ENCODE measurements at places on chromosomes 3 and 15. TPM values are rescaled to one million over a fixed set of nuclear protein-coding genes. Genes with fewer than 3 reads are reported as not detected.

- H3K27ac ChIP-seq: no peak overlapping the region
- H3K4me1 ChIP-seq: no peaks in the 10 kb centered on the region
- no peaks in the 10 kb centered on the region for H3K36me3 ChIP-seq
- H3K4me3 ChIP-seq: no peak overlapping the region
Observed at GRCh38 chr3:187025656-187026316, 95.5 kb downstream of the ST6GAL1 start.

- H3K36me3 ChIP-seq: peaks cover 26% of the 10 kb centered on the region
- DNase-seq: no peak
- no peak overlapping the region for H3K4me3 ChIP-seq
- peaks cover 53% of the 10 kb centered on the region for H3K4me1 ChIP-seq
Observed at GRCh38 chr15:68789534-68790241, 31.0 kb downstream of the ANP32A start.

DNA sequence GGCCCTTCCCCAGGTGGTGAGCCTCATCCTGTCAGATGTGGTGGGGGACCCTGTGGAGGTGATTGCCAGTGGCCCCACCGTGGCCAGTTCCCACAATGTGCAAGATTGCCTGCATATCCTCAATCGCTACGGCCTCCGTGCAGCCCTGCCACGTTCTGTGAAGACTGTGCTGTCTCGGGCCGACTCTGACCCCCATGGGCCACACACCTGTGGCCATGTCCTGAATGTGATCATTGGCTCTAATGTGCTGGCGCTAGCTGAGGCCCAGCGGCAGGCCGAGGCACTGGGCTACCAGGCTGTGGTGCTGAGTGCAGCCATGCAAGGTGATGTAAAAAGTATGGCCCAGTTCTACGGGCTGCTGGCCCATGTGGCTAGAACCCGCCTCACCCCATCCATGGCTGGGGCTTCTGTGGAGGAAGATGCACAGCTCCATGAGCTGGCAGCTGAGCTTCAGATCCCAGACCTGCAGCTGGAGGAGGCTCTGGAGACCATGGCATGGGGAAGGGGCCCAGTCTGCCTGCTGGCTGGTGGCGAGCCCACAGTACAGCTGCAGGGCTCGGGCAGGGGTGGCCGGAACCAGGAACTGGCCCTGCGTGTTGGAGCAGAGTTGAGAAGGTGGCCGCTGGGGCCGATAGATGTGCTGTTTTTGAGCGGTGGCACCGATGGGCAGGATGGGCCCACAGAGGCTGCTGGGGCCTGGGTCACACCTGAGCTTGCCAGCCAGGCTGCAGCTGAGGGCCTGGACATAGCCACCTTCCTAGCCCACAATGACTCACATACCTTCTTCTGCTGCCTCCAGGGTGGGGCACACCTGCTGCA is 4.8 kb downstream of the GLYCTK start:
- no peak for DNase-seq
- H3K27me3 ChIP-seq: no peaks in the 10 kb centered on the region
- no peak overlapping the region for H3K4me3 ChIP-seq
- H3K36me3 ChIP-seq: peaks cover 29% of the 10 kb centered on the region
- H3K4me1 ChIP-seq: peaks cover 26% of the 10 kb centered on the region
- no peak overlapping the region for H3K27ac ChIP-seq

DNA sequence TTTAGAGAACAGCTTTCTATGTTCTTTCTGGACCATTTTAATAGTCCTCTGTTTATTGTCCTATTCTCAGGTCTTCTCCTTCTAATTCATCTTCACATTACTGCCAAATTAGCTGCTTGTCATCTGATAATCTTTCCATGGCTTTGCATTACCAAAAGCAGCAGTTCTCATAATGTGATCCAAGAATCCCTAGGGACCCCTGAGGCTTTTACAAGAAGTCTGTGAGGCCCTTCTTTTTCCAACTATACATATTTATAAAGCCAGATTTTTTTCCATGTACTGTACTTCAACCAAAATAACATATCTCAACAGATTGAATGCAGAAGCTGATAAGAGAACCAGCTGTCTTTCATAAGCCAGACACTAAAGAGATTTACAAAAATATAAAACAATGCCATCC is 162.5 kb upstream of the BFSP2 start:
- H3K27ac ChIP-seq: no peak overlapping the region
- H3K4me1 ChIP-seq: no peaks in the 10 kb centered on the region
- peaks cover 50% of the 10 kb centered on the region for H3K27me3 ChIP-seq
- H3K4me3 ChIP-seq: no peak overlapping the region

DNA sequence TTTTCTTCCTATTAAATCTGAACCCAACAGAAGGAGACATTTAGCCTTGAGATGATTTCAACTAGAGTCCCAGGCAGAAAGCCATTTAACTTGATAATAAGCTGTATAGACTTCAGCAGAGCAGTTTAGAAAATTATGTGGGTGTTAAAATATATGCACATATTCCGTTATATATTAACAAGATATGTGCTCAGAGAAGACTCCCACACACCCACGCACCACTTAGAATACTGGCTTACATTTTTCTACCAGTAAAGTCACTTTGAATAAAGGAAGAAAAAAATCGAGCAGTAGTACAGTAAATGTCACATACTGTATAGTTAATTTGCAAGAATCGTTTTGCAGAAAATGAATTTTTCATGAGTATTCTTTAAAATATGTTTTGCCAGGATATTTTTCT is 599.3 kb downstream of the FGF12 start:
- no peak overlapping the region for H3K4me3 ChIP-seq
- no peaks in the 10 kb centered on the region for H3K27me3 ChIP-seq
- H3K36me3 ChIP-seq: no peaks in the 10 kb centered on the region
- H3K27ac ChIP-seq: no peak overlapping the region

DNA sequence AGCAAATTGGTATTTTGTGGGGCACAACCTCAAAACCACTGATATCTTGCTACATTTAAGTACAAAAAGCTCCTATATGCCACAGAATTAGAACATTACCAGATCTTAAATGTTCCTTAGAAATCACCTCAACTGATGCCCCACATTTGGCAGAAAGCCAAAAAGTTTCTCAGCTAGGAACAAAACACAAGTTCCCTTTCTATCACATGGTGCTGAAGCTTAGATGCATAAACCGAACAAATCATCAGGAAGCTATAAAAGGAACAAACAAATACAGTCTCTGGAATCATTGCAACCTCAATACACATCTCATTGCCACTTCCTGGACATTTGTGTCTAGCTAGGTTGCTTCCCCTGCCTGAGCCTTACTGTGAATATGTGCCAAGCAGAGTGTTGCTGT is 492.6 kb downstream of the LPP start:
- H3K27me3 ChIP-seq: no peaks in the 10 kb centered on the region
- no peaks in the 10 kb centered on the region for H3K4me1 ChIP-seq
- H3K36me3 ChIP-seq: peaks cover 5% of the 10 kb centered on the region

DNA sequence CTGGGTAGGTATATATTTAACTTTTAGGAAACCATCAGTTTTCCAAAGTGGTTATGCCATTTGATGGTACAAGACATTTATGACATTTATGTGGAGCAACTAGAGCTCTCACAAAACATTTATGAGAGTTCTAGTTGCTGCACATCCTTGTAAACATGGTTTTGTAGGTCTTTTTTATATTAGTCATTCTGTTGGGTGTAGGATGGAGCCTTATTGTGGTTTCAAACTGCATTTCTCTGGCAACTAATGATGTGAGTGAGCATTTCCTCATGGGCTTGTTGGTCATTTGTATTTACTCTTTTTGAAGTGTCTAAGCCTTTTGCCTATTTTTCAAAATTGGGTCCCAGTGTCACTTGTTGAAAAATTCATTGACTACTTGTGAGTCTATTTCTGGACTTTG is 45.7 kb upstream of the MGLL start:
- no peak overlapping the region for H3K4me3 ChIP-seq
- H3K27me3 ChIP-seq: peaks cover 17% of the 10 kb centered on the region
- H3K36me3 ChIP-seq: no peaks in the 10 kb centered on the region
- no peak overlapping the region for H3K27ac ChIP-seq
- DNase-seq: no peak

DNA sequence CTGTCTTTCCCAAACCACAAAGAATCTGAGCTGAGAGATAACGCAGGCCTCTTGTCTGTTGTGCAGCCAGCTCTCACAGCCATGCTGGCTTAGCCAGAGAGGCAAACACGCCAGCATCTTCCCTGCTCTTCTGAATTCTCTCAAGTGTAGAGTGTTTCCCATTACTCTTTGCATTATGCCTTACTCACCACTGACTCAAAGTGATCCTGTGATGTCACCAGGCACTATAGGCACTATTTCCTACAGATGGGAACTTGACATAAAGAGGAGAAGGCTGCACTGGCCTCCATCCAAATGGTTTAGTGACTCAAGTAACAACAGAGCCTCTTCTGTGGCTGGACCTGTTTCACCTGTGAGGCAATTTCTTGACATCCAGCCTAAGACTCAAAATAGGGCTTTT is 44.4 kb downstream of the PDZRN3 start:
- no peak overlapping the region for H3K4me3 ChIP-seq
- no peaks in the 10 kb centered on the region for H3K4me1 ChIP-seq
- H3K27ac ChIP-seq: no peak overlapping the region
- no peaks in the 10 kb centered on the region for H3K36me3 ChIP-seq

- H3K4me3 ChIP-seq: no peak overlapping the region
- H3K27me3 ChIP-seq: no peaks in the 10 kb centered on the region
- no peaks in the 10 kb centered on the region for H3K36me3 ChIP-seq
- H3K27ac ChIP-seq: no peak overlapping the region
- no peak for DNase-seq
Observed at GRCh38 chr15:39792844-39793335, 10.2 kb upstream of the FSIP1 start.

DNA sequence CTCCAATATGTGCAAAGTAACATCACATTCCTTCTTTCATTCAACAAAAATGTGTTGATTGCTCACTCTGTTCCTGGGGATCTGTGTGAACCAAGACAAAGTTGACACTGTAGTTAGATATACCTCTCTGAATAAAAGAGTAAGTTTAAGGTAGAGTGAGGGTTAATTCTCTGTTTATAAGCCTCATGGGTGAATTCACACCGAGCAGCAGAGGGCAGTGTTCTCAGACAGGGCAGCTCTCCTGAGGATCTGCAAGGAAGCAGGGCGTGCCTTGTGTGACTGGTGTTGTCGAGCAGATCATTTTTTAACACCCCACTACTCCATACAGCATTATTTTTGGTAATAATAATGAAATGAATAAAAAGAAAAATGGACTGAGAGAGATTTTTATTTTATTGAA is 34.4 kb downstream of the PAQR9 start:
- H3K4me1 ChIP-seq: no peaks in the 10 kb centered on the region
- DNase-seq: peak; percentile 90
- no peaks in the 10 kb centered on the region for H3K27me3 ChIP-seq
- H3K27ac ChIP-seq: no peak overlapping the region
- H3K36me3 ChIP-seq: no peaks in the 10 kb centered on the region

TNIK gene
- total RNA-seq: 17.6 TPM

DPPA4 gene
- total RNA-seq: not detected

FAM107A gene
- total RNA-seq: not detected

C3orf52 gene
- total RNA-seq: 28.2 TPM

FGF7 gene
- total RNA-seq: not detected

TRH gene
- not detected for total RNA-seq
